ENCODE measurements at places on chromosomes 16 and 17.

DNA sequence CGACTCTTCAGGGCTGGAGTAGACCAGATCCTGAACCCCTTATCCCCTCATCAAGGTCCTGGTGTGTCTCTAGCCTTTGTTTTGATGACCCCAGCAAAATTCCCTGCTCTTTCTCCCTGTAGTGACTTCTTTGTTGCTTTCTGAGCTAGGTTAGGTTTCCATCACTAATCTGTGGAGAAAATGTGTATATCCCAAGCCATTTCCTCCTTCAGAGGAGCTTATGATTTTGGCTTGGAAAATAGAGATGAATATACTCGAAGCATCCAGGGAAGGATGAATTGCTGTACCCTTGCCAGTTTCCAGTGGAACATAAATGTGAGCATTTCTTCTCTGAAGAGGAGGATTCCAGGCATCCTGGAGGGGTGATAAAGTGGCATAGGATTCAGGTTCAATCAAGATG lies 55.8 kb downstream of the KSR1 start:
- no peak for DNase-seq

DNA sequence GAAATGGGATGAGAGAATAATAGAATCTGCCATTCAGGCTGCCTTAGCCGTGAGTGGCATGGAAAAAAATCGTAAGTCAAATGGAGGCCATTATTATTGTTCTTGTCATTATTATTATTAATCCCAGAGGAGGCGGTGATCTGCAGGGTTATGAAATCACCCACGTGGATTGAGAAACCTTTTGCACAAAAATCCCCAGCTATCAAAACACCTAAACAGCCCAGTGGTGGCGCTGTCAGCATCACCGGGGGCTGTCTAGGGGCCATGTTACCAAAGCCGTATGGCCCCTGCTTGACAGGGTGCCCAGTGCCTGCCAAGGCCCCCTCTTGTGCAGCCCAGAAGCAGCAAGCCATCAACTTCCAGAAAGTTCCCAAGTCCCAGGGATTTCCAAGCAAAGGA lies 25.2 kb downstream of the CNGB1 start:
- no peak for DNase-seq

DNA sequence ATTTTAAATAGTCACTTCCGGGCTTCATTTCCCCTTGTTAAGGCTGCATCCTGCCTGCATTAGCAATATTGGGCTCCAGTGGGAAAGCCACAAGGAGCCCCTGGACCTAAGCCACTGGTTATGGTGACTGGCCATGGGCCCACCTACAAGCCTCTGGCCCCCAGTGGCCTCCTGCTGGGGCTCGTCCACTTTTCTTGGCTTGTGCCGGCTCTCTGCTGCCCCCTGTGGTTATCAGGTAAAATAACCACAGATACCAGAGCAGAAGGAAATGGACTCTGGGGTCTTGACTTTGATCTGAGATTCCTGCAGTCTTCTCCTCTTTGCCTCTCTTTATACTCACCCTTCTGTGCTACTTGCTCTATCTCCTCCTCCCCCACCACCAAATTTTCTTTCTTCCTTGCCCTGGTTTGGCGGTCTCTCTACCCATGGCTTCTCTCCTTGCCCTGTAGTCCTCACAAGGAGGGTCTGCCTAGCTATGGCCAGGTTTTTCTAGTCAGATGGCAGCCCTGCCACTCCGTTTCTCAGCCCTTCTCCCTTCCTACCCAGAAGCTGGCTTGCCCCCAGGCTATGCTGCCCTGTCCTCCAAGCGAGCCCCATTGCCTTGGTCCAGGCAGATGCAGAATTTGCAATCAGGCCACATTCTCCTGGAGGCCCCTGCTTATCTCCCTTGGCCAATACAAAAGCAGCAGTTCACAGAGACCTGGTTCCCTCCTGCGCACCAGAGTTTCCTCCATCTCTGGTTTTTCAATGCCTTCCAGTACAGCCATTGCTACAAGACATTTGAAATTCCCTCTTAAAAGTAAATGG lies 82.9 kb upstream of the RCVRN start:
- no peak for DNase-seq

DNA sequence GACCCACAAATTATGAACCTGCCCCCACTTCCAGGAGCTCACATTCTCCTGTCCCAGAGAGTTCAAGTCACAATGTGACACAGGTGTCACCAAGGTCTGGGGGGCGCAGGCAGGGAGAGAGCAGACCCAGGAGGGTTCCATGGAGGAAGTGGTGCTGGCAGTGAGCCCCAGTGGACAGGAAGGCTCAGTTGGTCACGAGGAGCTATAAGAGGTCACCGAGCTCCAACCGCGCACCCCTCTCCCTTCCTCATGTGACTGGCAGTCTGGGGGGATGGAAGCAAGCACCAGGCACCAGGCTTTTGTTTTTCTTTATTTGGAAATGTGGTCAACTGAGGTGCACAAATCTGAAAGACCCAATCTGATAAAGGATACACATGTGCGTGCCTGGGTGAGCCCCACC lies 2.5 kb downstream of the ITGAD start:
- DNase-seq: no peak

DNA sequence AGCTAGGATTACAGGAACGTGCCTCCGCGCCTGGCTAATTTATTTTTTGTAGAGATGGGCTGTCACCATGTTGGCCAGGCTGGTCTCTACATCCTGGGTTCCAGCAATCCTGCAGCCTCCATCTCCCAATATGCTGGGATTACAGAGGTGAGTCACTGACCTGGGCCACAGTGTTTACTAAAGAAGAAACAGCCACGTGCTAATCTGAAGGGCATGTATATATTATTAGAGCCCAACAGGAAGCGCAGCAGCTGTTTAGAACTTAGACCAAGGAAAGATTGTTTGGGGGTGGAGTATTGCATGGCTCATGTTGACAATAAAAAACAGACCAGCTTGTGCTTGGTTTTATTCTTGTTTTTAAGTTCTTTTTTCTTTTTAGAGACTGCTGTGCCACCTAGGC lies 60.2 kb downstream of the HAPSTR1 start:
- no peak for DNase-seq

DNA sequence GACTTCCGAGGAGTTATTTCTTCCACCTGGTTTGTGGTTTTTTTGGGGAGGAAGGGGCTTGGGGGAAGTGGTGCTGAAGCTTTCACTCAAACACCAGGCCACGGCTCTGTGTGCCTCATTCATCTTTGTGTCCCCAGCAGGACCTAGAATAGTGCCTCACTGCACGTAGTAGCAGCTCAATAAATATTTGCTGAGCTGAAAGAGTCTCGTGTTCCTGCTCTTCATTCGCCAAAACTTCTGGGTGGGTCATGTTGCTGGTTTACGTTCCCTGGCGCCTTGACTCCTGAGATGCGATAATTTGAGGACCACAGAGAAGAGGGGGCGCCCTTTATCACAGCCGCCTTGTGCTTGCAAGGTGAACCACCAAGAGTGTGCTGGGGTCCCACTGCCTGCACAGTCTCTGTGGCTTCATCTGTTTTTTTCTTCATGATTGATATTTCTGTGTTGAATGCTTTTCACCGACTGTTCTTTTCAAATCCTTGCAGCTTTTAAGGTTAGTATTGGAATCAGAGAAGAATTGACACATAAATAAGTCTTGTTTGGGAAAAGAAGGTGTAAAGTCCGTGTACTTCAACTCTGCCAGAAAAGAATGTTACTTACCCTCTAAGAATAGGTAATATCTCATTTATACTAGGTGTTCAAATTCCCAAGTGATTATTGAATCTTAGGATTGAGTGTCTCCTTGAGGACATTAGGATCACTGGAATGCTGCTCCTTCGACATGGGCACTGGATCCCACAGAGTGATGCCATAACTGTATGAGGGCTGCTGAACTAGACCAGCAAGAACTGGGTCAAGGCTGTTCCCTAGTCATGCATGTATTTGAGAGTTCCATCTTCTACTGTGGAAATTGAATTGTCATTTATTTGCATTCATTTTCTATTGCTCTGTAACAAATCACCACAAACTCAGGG lies 92.7 kb upstream of the CLEC18A start:
- DNase-seq: no peak

DNA sequence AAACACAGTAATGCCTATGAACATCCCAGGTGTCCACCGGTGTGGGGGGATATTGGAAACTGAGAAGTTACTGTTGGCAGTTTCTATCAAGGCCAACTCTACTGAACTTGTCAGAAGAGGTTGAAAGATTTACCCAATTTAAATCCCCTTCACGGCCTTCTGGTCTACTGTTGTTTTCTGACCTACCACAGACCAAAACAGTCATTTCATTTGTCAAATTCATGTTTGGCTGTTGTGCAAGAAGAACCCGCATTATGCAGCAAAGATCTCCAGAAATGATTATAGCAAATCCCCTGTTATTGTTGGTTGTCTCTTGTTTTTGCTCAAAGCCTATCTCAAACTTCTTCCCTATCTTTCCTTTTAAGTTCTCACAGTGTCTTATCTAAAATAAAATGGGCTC lies 73.1 kb upstream of the MAF start:
- DNase-seq: no peak

GRCh38 chr16:31130899-31131298 lies 4.6 kb downstream of the PRSS8 start:
- no peak for DNase-seq
